Common myeloid progenitor, CD34-positive (primary cell): ENCODE measurements at places on chromosomes 3 and 15.
A peak's percentile ranks its signal among the peaks of the same experiment; 100 is the strongest.

DNA sequence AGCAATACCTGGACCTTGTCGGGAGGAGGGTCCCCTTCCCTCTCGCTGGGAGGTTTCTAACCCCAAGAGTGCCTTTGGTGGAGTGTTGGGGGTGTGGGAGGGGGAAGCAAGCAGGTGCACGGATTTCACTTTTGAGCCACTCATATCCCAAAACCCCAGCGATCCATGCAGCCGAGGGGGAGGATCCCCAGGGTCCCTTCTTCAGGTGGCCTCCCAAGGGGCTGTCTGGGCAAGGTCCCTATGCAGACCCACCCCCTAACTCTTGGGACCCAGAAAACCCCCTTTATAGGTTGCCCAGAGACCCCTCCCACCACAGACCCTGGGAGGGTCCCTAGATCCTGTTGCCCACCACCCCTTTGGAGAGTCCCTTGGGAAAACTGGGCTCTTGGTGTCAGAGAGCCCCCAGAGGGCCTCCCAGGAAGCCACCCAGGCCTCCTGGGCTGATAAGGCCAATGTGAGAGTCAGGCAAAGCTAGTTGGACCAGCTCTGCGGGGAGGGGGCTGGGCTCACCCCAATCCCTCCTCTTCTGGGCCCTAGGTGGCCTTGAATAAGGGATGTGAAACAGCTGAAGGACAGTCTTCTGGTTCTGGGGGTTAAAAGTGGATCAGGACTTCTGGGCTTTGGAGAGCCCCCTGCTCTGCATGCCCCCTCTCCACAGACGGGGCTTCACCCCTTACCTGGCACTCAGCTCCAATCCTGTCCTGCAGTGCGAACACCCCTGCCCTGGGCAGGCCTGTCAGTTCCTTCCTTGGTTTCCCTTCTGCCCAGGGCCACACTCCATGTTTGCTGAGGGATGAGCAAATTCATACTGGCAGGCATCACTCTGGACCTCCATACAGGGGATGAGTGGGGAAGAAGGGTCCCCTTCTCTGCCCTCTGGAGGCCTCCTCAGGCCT, 932 bp upstream of the PLCD1 start:
- no peak for DNase-seq

DNA sequence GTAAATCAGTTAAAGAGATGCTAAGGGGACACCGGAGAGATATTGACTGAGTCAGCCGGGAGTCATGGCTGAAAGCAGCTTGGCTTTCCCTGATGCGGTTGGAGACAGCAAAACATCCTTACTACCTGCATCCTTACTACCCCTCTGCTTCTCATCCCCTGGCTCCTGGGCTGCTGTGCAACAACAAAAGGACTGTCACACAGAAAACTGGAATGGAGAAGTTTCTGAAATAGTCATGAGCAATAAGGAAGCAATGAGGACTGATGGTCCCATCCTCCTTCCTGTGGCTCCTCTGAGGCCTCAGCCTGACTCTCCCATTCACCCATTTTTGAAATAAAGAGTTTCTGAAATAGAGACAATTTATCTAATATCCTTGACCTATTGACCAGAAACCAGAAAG, 1.1 kb downstream of the HCLS1 start:
- no peak for DNase-seq

- no peak for DNase-seq
Measured at GRCh38 chr3:23859012-23859743, 53.4 kb downstream of the UBE2E1 start.

DNA sequence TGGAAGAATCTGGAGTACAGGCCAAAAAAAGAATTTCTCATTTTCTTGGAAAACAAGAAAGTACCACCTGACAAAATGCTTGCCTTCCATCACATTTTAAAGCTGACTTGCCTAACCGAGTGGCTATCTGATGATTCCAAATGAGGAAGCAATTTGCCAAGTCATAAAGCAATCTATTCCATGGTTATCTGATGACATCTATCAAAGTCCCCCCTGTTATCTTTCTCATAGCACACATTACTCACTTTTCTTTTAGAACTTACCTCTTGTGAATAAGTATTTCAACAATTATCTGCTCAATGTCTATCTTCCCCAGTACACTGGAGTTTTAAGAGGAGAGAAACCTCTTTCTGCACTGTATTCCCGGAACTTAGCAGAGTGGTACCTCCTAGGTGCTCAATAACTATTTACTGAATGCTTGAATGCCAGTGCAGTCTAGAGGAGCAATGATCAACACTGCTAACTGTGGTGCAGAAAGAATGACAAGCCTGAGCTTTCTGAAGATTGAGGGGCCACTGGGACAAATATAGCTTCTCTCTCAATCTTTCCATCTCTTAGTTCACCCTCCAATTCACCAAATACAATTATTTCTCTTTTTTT, 186.3 kb upstream of the ATP11B start:
- no peak for DNase-seq

DNA sequence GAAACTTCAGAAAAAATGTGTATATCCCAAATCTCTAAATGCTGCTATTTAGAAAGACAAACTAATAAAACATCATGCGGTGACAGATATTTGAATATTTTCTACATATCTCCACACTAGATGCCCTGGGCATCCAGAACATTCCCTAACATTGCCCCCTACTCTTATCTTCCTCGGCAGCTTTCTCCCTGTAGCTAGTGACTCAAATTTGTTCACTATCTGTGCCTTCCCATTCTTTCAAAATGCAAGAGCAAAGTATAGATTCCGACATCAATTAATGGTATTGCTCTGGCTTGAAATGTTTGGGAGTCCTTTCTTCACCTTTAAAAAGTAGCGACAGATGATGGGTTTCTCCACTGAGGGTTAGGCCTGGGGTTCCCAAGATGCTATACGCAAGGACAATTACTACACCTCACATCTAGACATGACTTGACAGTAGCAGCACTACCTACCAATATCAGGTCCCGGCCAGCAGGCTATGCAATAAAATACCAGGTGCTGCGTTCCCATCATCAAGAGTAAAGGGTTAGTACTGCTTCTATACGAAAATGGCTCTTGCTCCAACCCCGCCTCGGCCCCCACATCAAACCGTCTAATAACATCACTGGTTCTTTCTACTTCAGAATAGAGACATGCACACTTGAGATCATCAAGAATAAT, 631 bp downstream of the UBR1 start:
- peak; percentile 67 for DNase-seq

- DNase-seq, result no peak
Measured at GRCh38 chr3:16604887-16605602, at the start of gene DAZL. DAZL (minus strand) TSS chr3:16605423; CDS start chr3:16605205, 218 bp downstream.

GRCh38 chr3:152120601-152121269, 148.0 kb upstream of the MBNL1 start:
- DNase-seq, result no peak

- DNase-seq, result no peak
Measured at GRCh38 chr3:108271626-108272025, 24.7 kb upstream of the HHLA2 start.

GRCh38 chr3:43061101-43061895, 44.6 kb downstream of the POMGNT2 start:
- DNase-seq, result no peak

DNA sequence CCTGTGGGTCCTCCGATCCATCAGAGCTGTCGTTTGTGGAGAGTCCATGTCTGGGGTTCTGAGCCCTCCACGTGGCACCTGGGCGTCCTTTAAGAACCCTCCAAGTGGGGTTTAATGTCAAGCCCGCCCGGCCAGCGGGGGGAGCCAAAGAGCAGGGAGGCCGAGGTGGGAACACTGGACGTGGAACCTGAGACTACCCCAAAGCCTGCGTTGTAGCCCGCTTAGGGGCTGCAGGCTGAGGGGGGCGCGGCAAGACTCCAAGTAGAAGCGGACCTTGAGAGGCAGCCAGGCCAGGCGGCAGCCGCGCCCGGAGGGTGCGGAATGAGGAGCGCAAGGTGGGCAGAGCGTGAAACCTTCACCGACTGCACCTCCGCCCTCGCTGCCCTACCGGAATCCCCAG, 126.2 kb upstream of the ATP10A start:
- no peak for DNase-seq

DNA sequence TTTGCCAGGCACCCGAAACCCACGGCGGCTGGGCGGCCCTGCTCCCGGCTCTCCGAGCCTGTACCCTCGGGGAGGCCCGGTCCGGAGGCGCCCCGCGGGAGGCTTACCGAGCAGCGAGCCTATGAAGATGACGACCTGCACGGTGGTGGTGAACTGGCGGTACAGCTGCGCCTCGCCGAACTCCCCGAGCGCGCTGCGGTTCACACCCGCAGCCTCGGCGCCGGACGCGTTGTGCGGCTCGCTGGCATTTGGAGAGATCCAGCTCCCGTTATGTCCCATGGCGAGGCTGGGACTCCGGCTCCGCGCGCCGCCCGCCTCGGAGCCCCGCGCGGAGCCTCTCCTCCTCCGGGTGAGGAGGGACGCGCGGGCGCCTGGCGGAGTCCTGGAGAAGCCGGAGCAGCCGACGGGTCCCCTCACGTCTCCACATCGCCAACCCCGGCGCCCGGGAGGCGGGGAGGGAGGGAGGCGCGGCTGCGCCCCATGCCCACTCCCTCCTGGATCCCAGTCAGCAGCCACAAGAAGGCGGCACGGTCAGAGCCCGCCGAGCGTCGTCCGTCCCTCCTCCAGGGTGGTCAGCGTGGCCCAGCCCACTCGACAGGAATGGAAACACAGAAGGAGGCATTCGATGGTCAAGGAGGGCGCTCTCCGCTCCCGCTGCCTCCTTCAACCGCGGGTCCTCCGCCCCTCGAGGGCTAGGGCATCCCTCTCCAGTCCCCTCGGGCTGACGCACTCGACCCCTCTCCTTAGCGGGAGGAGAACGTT, at the start of gene GPR176:
GPR176 (minus strand) TSS at position 519 of the 762 bp plus-strand sequence; CDS start at position 279, 240 bp downstream.
- no peak for DNase-seq

DNA sequence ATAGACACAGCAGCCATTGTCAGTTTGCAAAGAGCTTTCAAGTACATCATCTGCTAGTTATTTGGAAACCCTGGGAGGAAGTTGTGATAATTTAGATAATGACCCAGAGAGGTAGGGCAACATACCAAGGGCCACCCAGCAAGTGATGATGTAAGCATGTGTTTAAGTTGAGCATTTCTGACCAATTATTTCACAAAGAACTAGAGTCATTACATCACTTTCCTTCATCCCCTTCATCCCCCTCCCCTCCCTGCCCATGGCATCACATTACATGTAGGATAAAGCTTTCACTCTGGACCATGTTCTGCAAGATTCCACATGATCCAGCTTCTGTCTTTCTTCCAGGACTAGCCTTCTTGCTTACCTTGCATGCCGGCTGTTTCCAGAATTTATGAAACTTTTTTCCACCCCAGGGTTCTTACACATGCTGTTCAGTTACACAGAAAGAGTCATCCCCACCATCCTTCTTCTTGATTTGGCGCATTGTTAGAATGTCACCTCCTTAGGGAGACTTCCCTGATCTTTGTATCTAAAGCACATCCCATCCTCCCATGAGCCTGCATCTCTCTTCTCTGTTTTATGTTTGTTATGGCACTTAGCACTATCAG, 71.3 kb downstream of the PTPRG start:
- no peak for DNase-seq

DNA sequence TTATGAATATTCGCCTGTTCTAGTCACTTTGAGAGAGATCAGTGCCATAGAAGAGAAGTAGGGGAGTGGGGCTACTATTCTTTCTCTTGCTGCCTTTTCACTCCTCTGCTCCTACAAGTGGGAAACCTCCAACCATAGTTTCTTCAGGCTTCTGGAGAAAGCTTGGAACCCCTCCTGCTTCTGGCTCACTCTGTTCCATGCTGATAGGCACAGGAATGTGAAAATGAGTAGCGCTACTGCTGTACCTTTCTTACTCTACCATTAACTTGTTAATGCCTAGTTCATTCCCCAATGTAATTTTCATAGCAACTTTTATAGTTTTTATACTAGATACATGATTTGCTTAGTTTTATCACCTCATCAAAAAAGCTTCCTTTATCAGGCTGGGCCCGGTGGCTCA, 26.7 kb upstream of the JMJD7 start:
- no peak for DNase-seq

GRCh38 chr3:100725935-100726513, 16.7 kb downstream of the TFG start:
- DNase-seq, result no peak

DNA sequence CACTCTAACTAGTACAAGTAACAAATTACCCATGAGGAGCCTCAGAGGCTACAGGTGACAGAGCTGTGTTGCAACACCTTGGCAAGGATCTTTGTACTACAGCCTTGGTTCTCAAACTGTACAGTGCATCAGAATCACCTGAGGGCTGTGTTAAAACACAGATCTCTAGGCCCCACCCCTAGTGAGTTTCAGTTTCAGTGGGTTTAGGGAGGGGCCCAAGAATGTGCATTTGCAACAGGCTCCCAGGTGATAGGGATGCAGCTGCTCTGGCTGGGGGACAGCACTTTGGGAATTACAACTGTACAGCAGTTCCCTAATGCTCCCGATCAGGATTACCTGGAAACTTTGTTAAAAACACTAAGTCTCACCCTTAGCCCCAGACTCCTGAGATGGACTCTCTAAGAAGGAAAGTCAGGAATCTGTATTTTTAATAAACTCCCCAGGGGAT, 66.1 kb upstream of the NR2F2 start:
- no peak for DNase-seq

- no peak for DNase-seq
Measured at GRCh38 chr3:31670136-31670535, 137.4 kb downstream of the STT3B start.

DNA sequence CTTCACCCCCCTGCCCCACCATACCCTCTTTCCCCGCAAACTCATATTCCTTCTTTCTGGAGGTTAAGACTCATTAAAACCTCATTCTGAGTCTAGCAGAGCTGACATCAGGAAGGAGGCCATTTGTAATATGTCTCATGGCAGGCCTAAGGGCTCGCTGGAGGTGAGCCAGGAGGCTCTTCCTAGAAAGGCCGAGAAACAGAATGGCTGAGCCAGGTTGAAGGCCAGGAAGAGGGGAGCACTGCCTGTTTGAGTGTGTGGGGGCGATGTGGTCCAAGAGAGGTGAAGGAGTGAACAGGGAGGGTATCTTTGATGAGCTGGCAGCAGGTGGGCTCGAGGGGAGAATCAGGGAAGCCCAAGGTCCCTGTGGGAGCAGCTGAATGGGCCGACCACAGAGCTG, 317.3 kb downstream of the TLE3 start:
- no peak for DNase-seq

- DNase-seq, result no peak
Measured at GRCh38 chr3:109396806-109397205, 59.5 kb upstream of the DPPA4 start.

DNA sequence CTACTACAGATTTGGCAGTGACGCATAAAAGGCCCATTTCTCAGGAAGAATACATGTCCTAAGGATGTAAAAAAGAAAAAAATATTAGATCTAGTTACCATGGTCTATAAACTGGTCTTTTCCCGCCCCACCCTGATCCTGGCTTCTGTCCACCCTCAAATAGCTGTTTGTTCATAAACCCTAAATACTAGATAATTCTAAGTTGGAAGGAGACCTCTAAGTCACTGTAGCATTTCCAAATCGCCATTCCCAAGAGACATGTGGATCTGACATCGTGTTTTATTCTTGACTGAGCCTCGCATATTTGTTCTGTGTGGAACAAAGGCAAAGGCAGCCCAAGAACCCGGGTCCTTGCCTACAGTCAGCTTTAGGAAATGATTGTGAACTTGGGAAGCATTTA, 49.0 kb downstream of the LMCD1 start:
- DNase-seq, result no peak

- peak; percentile 64 for DNase-seq
Measured at GRCh38 chr3:50338965-50339364, 1.7 kb downstream of the RASSF1 start.
